ENCODE measurements at places on chromosomes 6 and 20.

GRCh38 chr6:73639040-73639439, 14.8 kb downstream of the SLC17A5 start:
- DNase-seq: no peak

DNA sequence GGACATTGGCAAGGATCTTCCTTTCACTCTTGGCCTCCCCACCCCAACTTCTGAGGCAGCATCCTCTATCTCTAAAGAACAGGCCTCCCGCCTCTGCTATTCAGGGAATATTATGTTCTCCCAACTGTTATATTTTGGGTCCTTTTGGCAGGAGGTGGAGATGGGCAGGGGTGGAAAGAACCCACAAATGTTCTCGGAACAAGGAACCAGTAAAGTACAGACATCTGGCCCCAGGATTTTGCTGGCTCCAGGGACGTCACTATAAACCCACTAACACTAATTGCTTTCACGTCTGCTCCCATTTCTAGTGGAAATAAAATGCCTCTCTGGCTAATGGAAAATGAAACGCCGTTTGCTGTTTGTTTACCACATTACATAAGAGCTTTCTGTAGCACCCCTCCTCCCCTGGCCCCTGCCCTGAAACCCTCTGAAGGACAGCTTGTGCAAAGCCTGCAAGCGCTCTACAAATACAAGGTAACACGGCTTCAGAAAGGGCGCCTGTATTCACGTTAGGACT, 77.7 kb upstream of the TBC1D7 start:
- no peak for DNase-seq

DNA sequence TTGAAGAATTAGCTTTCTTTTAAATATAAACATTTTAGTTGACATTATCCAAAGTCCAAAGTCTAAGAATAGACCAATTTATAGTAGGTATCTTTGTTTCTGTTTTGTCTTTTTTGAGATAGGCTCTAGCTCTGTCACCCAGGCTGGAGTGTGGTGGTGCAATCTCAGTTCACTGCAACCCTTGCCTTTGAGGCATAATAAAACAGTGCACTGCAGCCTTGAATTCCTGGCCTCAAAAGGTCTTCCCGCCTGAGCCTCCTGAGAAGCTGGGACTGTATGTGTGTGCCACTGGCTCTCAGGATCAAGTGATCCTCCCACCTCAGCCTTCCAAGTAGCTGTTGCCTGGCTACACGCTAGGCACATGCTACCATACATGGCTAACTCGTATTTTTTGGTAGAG, 135.4 kb downstream of the REV3L start:
- no peak for DNase-seq

GRCh38 chr6:129140526-129140925, 257.6 kb downstream of the LAMA2 start:
- no peak for DNase-seq

DNA sequence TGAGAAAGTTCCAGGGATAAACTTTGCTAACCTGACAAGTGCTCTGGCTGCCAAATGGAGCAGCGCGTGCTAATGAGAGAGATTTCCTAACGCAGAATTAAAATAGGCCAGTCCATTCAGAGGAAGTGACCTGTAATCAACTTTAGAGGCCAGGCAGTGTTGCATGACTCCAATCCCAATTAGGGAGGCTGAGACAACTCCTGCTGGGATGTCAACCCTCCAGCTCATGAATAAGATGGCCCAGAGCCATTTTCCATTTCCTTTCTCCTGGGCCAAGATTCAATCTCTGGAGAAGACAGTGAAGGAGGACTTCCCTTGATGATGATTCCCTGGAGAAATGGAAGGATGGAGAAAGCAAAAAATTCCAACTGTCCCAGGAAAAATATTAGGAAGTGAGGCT, 241.5 kb upstream of the RNF24 start:
- DNase-seq: no peak

- peak; percentile 43 for DNase-seq
Observed at GRCh38 chr6:106886922-106887797, 87.4 kb downstream of the CD24 start.

- DNase-seq: no peak
Observed at GRCh38 chr6:7992002-7992815, 72.0 kb downstream of the BLOC1S5 start.

- no peak for DNase-seq
Observed at GRCh38 chr20:58431134-58431533, 42.1 kb downstream of the VAPB start.

DNA sequence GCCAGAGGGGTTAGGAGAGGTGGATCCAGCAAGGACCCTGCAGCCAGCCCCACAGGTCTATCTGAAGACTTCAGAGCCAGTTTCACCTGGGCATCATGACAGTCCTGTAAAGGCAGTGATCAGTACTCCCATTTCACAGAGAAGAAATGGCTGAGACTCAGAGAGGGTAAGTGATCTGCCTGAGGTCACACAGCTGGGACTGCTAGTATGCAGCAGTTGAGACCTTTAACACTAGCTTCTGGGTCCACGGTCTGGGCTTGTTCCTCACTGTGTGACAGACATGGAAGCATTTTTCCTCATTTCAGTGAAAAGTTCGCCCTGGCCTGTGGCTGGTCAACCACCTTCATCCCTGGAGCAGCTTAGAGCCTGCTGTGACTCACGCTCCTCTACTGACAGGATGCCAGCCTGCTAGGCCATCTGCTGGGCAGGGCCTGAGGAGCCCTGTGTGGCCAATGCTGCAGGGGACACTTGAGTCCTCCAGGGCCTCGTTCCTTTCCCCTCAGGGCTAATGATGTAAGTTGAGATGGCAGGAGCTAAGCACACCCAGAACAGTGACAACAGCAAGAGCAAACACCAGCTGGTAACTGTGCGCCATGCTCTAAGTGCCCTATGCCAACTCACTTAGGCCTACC, 192.0 kb downstream of the LRFN2 start:
- DNase-seq: peak; percentile 97
